ENCODE measurements at places on chromosomes 4 and X.
A peak's percentile ranks its signal among the peaks of the same experiment; 100 is the strongest.

- DNase-seq: no peak
Measured at GRCh38 chr4:155592179-155592937, 74.3 kb upstream of the GUCY1A1 start.

- DNase-seq: no peak
Measured at GRCh38 chr4:4480685-4481398, 61.0 kb downstream of the STX18 start.

DNA sequence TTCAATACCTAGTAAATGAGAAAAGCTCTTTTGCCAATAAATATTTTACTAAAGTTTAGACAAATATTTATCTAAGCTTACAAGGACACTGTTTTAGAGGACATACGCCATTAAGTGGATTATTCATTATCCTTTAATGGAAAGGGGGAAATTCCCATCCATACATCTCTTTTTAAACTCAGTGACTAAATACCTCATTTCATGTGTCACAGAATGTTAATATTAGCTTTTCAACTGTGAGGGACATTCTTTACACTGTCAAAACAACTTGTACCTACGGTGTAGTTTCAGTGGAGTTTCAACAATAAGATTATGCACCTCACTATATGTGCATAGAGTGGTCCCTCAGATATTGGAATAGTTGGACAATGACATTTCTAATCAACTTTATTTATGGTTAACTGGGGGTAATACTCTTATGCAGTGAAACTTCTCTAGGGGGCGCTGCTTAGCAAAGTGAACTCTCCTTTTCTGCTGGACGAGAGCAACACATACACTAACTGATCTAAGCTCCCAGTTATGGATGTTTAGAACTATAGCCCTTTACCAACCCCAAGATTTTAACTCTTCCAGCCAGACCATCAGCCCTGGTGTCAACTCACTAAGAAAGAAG is 9.7 kb downstream of the HS6ST2 start:
- no peak for DNase-seq

- no peak for DNase-seq
Measured at GRCh38 chrX:44506678-44507077, 36.0 kb downstream of the FUNDC1 start.

DNA sequence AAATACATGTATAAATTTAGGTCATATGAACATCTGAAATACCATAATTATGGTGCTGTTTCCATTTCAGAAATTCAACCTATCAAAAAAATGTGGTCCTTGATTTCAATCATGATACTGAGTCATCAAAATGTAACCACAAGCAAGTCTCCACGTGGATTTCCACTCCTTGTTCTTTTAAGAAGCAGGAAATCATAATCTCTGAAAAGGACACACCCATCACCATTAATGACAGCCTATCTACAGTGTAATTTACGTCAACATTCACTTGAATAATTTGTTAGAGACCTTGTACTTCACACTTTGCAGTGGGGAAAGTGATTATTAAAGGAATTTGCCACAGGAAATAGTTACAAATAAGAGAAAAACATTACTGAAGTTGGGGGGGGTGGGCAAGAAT is 17.7 kb upstream of the SLC7A11 start:
- no peak for DNase-seq

DNA sequence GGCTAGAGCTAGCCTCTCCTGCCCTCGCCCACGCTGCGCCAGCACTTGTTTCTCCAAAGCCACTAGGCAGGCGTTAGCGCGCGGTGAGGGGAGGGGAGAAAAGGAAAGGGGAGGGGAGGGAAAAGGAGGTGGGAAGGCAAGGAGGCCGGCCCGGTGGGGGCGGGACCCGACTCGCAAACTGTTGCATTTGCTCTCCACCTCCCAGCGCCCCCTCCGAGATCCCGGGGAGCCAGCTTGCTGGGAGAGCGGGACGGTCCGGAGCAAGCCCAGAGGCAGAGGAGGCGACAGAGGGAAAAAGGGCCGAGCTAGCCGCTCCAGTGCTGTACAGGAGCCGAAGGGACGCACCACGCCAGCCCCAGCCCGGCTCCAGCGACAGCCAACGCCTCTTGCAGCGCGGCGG is at the start of gene AR:
Gene AR, plus strand, starts transcription at position 204 of the 400 bp plus-strand sequence. CDS start 1,126 bp downstream, outside the sequence.
- no peak for DNase-seq

GRCh38 chr4:181502611-181503010 is 740.6 kb upstream of the TENM3 start:
- DNase-seq: no peak

DNA sequence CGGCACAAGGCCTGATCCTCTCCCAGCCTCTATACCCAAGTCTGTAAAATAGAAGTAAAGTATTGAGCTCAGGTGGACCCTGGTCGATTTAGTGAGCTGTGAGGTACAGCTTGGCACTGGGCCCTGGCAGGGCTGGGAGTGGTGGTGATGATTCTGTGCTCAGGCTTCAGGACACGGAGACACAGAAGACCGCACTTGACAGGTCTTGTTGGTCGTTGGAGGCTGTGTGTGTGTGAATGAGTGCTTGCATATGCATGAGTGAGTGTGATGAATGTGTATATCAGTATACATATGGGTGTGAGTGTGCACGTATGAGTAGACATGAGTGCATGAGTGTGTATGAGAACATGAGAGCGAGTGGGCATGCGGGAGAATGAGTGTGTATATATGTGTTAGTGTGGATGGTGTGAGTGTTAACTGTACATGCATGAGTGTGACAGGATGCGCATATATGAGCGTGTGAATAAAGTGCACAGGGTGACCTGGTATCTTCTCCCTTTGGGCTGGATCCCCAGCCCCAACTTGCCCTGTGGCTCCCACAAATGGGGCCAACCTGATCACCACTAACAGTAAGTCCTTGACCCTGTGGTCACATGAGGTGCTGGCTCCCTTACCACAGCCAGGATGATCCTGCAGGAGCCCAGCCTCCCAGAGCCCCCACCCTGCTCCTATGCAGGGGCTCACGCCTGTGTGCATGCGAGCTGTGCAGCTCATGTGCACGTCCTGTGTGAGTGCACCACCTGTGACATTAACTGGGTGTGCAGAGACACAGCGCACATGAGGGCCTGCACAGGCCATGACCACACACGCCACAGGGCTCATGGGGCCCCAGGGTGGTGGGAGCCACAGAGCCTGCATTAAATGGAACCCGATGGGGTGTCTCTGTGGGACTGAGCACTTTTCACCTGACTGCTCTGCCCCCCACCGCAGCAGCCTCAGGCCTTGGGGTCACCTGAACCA is 20.8 kb downstream of the SH3BP2 start:
- no peak for DNase-seq

- DNase-seq: no peak
Measured at GRCh38 chr4:27140486-27140885, 279.8 kb downstream of the STIM2 start.

DNA sequence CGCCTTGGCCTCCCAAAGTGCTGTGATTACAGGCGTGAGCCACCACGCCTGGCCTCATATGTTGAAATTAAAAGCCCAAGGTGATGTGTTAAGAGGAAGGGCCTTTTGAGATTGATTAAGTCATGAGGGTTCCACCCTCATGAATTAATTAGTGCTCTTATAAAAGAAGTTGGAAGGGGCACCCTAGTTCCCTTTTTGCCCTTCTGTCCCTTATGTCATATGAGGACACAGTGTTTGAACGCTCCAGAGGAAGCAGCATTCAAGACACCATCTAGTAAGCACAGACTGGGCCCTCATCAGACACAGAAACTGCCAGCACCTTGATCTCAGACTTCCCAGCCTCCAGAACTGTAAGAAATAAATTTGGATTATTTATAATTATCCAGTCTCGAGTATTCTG is 5.1 kb upstream of the APLN start:
- no peak for DNase-seq

- DNase-seq: no peak
Measured at GRCh38 chr4:73340917-73341316, 63.2 kb upstream of the ALB start.

- no peak for DNase-seq
Measured at GRCh38 chr4:72587334-72587733, 18.3 kb upstream of the ADAMTS3 start.

GRCh38 chr4:122896270-122896669 is 26.1 kb downstream of the NUDT6 start:
- DNase-seq: no peak

DNA sequence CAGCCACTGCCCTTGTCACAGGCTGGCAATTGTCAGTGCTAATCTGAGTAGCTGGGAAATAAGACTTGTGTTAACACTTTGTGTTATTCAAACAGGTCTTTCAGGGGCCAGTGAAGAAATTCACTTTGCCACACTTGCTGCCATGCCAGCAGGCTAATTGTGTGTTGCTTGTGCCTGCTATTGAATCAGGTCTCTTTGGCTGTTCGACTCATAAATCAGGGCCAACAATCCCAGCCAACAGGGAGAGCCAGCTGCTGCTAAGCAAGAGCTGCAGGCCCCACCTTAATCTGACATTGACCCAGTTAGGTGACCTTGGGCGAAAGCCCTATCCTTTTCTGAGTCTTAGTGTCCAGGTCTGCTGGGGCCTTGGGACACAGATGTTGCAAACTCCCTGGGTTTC is 28.1 kb upstream of the MAMLD1 start:
- DNase-seq: no peak

DNA sequence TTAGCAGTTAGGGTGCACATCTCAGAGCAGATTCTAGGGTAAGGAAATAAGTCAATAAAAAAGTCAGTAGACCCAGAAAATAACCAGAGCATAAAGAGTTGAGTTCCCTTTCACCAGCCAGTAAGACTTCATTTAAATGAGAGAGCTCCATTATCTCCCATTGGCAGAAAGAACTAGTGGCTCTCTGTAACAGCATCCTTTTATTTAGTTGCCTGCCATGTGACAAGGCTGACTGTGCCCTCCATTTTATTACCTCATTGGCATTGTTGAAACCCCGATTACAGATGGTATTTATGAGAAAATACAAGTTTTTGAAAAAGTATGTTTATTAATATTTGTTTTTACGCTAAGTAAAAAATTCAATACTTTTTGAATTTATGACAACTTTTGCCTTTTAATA is 859.5 kb upstream of the NDST4 start:
- DNase-seq: no peak

DNA sequence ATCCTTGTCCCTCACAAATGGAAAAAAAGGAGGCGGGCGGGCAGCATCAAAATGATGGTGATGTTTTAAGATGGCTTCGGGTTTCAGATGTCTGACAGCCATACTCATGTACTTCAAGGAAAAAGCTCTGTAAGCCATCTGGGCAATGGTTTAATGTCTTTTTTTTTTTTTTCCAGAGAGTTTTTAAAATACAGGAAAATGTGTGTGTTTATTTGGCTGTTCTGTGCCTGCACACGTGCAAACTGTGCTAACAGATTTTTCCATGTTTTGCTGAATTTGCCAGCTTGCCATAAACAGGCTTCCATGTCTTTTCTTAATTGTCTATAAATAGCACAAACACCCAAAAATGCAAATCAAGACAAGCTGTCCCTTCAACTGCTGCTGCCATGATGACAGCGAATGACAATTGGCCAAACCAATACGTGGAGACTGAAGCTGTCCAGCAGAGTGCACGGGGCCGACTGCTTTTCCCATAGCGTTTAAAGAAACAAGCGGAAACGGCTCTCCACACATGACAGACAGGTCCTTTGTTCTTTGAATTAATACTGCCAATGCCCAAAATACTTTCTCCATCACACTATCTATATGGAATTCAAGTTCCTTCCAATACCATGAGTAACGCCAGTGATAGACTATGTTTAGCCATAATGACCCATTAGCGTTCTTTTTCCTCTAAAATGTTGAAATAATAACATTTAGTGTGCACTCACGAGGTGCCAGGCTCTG is 35.7 kb downstream of the AFAP1 start:
- no peak for DNase-seq

DNA sequence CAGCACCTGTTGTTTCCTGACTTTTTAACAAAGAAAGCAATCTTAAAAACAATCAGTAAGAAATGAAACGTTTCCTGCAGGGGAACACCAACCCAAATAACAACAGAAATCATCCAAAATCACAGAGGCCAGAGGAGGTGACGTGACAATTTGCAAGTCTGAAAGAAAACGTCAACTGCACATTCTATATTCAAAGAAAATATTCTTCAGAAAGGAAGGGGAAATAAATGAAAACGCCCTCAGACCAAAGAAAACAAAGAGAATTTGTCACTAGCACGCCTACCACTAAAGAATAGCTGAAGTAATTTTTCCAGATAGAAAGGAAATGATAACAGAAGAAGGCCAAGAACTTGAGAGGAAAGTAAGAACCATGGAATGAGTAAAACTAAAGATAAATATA is 74.4 kb downstream of the CASP3 start:
- DNase-seq: no peak

- no peak for DNase-seq
Measured at GRCh38 chrX:144810539-144810938, 436.8 kb upstream of the SPANXN1 start.

DNA sequence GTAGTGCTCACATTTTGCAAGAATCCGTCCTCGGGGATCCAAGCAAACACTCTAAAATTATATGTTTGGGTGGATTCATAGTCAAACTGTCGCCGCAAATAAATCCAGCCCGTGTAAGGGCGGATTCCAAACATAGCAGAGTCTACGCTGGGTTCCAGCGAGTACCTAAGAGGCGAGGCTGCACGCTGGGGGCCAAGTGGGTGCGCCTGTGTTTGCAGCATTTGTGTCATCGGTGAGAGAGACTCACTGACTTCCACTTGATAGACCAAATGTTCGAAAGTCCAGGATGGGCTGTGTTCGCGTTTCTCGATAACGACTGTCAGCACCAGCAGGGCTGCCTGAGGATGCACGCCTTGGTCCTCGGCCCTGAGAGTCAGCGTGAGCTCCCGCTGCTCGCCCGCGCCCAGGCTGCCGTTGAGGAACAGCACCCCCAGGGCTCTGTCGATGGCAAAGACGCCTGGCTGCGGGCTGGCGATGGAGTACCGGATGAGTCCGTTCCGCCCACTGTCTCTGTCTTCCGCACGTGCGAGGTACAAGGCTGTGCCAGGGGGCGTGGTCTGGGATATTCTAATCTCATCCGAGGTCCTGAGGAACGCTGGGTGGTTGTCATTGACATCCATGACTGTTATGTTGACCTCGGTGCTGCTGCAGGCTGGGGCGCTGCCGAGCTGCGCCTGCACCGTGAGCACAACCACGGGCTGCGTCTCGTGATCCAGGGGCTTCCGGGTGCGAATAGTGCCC is 158.7 kb downstream of the DCHS2 start:
- DNase-seq: peak; percentile 16

GRCh38 chr4:181821039-181822004 is 421.9 kb upstream of the TENM3 start:
- no peak for DNase-seq

DNA sequence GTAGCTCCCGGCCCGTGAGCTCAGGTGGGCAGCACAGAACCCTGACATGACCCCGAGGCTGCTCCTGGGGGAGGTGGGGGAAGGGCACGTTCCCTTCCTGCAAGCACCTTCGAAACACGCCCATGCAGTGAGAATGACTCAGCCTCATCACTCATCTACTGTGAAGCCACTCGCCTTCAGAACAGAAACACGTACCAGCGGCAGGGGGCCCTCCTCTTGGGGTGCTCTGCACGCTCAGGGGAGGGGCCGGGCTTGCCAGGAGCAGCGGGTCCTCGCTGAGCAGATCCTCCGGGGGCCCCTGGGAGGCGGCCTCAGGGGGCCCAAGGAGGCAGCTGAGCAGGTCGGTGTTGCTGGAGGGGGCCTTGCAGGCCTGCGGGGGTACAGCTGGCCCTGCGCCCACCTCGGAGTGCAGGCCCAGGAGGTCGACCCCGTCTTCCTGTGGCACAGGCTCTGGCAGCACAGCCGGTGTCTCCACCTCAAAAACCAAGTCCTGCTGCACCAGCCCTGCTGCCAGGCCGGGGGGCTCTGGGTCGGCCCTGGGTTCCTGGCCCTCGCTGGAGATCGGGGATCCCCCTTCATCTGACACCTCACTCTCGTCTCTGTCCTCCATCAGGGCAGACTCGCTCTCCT is 40.9 kb upstream of the CPLX1 start:
- DNase-seq: no peak

- no peak for DNase-seq
Measured at GRCh38 chrX:57379296-57379695, 92.8 kb downstream of the FAAH2 start.
